ENCODE measurements at places on chromosomes 7 and 10.

DNA sequence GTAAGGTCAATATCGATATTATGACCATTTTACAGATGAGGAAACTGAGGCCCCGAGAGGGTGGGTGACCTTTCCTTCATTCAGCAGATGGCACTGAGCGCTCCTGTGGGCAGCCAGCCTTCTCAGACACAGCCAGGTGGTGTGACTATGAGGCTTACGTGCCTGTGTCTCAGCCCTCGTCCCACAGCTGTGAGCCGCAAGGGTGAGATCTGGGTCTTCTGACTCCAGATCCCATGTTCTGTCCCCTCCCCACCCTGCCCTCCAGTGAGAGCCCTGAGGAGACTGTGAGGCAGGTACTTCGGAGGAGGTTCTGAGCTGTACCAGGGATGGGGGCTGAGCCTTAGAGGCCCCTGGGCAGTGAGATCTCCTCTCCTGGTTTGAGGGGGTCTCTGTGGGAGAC, 613.8 kb upstream of the FOXK1 start:
- DNase-seq = no peak

DNA sequence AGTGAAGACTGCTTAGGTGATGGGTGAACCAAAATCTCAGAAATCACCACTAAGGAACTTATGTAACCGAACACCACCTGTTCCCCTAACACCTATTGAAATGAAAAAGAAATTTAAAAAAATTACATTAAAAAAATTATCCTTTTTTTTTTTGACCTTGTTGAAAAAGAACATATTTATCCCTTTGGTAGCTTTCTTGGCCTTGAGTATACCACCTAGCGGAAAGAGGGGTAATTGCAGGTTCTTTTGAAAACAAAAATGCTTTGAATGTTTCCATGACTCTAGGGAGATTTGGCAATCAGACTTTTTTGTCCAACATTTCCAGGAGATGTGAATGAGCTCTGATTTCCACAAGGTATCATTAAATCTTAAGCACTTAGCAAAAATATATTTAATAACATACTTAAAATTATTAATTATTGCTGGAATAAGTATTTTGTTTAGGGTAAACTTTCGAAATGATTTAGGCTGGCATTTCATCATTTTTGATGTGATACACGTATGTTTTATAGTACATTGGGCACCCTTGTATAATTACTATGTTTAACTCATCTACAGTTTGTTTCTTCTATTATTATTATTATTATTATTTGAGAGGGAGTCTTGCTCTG, 47.0 kb upstream of the ELMO1 start:
- DNase-seq = peak; percentile 47

DNA sequence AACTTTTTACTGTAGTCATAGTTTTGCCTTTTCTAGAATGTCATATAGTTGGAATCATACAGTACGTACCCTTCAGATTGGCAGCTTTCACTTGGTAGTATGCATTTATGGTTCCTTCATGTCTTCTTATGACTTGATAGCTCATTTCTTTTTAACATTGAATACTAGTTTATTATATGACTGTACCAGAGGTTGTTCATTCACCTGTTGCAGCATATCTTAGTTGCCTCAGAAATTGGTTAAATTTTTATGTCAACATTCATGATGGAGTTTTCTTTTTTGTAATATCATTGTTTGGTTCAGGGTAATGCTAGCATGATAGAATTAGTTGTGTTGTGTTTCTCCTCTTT, 94.8 kb upstream of the CDK13 start:
- no peak for DNase-seq

DNA sequence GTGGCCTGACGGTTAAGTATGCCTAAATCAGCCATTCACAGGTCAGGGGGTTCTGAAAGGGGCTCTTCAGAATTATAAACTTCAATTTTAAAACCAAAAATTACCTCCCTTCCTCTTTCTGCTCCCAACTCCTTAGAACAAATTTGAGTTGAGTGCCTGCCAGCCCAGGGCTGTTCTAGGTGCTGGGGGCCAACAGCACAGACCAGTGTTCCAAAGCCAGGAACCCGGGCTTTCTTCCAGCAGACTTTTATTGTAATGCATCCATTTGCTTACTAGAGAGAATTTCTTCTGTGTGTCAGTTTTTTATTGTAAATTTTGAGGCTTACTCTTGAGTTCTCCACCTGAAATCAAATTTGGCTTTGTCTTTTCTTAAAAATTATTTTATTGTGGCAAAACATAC, 238.5 kb downstream of the CACNB2 start:
- DNase-seq = no peak

DNA sequence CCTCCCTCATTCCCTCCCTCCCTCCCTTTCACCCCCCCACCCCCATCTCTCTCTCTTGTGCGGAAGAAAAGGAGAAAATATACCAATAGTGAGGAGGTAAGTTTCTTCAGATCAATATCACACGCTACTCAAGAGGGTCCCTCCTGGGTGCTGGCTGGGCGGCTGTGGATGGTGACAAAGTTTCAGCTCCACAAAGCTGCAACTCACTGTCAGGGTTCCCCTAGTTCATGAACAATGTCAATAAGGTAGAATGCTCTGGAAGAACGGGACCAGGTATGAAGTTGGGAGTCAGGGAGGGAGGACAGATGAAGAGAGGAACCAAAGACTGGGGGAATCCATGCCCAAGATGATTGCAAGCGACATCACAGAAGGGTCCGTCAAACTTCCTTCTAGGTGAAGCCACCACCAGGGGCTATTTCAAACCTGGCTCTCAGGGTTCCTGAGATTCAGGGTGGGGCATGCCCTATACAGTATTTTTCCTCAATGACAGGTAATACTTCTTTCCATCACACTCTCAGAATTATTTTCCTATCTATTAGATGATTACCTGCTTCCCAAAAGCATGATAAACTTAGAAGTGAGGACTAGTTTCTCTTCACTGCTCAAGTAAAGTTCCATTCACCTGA, 1.4 kb upstream of the PDE1C start:
- no peak for DNase-seq

DNA sequence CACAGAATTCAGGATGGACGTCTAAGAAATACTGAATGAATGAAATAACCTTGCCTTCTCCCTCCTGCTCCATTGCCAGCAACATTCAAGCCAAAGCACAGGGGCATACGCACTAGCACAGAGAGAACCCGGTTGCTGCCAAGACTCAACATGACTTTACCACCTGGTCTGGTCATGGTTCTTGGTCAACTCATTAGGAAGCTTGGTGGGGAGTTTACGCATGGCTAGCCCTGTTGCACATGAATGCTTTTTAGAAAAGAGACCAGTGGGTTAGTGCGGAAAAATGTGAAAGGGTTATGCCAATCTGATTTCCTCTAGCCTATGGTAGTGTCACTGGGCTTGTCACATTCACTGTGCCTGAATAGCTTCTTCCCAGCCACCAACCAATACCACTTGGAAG, 187.6 kb upstream of the NEBL start:
- no peak for DNase-seq

GRCh38 chr10:130338636-130339024, 202.4 kb downstream of the GLRX3 start:
- DNase-seq = no peak

DNA sequence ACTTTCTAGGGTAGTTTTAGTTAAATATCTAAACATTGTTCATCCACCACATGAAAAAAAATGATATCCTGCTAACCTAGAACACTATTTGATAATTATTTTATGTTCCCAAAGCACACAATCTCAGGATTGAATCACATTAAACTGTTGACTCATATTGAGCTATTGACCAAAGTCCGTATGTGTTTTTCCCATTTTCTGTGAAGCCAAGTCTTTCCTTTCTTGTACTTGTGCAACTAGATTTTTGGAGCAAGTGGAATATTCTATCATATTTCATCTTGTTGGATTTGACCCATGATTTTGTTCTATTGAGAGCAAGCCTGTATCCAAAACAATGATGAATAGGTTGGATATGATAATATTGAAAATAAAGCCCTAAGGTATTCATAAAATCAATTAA, 164.6 kb downstream of the SKAP2 start:
- no peak for DNase-seq

GRCh38 chr10:11003679-11004078, 14.0 kb upstream of the CELF2 start:
- no peak for DNase-seq

Measured in activated CD4-positive, alpha-beta T cell treated with anti-CD3 and anti-CD28 coated beads, Interleukin-2, Interleukin-4, amounts not matched to agents 100 ng/mL and 50 ng/mL, durations not matched to agents 16 hours and 8 hours (primary cell).